ENCODE measurements at places on chromosomes 6 and 20.

DNA sequence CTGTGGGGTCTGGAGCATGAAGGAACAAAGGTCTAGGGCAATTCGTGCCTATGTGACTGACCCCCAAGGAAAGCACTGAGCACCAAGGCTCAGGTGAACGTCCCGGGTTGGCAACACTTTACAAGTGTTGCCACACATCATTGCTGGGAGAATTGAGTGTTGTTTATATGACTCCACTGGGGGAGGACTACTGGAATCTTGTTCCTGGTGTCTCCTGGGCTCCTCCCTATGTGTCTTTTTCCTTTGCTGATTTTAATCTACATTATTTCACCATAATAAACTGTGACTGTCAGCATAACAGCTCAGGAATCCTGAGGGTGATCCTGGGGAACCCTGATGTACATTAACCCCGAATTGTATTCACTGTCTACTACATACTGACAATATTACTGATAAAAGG lies 207.7 kb upstream of the BMP2 start:
- no peak for DNase-seq

- no peak for DNase-seq
These were observed 115.7 kb downstream of the SCML4 start for GRCh38 chr6:107708435-107708834.

DNA sequence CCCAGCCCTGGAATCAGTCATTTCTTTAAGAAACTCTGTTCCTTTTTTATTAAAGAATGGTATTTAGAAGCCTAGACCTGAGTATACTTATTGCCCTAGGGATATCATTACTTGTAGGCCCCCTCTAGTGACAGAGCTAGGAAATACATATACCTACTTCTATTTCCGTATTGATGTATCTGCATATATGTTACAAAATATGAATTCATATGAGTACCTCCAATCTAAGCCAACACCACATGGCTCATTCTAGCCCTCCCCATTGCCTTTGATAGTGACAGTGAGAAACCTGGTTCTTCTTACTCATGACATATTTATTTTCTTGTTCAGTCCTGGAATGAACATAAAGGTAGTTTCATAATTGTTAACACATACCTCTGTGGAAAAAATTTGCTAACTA lies 137.2 kb downstream of the FARS2 start:
- peak; percentile 25 for DNase-seq

DNA sequence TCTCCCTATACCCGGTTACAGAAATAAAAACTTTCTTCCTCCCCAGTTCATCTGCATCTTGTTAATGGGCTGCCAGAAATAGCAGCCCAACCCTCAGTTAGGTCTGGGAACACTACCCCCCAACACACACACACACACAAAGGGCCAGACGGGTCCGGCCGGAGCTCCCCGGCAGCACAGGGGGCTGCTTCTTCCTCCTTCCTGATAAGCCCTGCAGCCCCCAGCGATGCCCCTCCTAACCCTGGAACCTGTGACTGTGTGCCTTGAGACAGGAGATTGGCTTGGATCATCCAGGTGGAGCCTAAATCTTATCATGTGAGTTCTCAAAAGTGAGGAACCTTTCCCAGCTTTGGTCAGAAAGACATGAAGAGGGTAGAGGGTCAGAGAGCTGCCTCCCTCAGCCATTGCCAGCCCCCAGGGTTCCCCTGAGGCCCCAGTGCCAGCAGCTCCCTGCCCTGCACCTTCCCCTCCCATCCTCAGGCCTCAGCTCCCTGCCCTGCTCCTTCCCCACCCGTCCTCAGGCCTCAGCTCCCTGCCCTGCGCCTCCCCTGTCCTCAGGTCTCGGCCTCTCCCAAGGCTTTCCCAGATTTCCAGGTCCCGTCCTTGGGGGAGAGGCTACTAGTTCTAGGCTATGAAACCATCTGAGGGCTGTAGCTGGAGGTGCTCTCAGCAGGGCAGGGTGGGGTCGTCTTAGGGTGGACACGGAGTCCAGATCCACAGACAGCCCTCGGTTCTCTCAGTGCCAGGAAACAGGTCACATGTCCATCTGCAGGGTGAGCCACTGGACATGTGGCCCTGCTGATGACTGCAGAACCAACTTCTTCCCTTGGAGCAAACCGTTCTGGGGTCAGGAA lies 34.5 kb upstream of the CST7 start:
- DNase-seq, result no peak

GRCh38 chr20:12718619-12719018 lies 290.2 kb upstream of the SPTLC3 start:
- DNase-seq, result no peak

DNA sequence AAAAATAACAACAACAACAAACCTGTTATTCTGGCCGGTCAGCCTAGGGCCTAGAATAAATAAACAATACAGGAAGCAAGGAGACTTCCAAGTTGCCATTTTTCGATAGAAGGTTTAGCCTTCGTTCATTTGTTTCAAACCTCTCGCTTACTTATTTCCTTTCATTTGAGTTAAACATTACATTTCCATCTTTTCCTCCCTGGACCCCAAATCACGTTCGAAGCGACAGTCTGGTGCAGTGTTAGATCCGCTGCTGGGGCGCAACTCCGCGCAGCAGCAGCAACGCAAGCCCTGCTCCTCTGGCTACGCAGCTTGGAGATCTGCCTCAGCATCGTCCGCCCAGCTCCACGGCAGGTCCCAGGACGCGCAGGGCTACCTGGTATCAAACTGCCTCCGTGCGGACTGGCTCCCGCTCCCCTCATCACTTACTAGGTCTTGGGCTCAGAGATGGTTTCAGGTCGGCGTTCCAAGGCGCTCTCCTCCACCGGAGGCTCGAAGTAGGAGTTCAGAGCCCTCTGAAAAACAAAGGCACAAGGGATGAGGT lies 530 bp downstream of the TDP2 start:
- peak; percentile 42 for DNase-seq

DNA sequence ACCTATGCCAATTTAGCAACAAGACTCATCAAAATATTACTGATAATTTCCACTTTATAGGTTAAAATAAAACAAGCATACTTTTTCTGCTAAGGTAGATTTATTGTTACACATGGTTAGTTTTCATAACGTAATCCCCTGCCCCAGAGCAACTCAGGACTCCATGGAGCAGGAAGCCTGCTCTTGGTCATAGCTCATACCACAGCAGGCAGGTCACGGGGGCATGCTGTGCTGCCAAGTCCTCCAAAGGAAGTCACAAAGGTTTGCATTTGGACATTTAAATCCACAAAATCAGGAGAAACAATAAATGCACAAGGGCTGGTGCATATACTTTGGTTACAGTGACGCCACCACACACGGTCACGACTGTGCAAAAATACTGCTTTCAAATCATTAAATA lies 12.5 kb downstream of the GZF1 start:
- no peak for DNase-seq

- peak; percentile 40 for DNase-seq
These were observed 201.8 kb upstream of the LRFN2 start for GRCh38 chr6:40788661-40789655.

- DNase-seq, result no peak
These were observed 279.6 kb downstream of the NRN1 start for GRCh38 chr6:5726976-5727718.

- no peak for DNase-seq
These were observed 1.1 kb downstream of the AGPAT4 start for GRCh38 chr6:161272635-161273273.

- DNase-seq, result peak; percentile 71
These were observed 33.9 kb upstream of the FAM83D start for GRCh38 chr20:38892091-38892981.

DNA sequence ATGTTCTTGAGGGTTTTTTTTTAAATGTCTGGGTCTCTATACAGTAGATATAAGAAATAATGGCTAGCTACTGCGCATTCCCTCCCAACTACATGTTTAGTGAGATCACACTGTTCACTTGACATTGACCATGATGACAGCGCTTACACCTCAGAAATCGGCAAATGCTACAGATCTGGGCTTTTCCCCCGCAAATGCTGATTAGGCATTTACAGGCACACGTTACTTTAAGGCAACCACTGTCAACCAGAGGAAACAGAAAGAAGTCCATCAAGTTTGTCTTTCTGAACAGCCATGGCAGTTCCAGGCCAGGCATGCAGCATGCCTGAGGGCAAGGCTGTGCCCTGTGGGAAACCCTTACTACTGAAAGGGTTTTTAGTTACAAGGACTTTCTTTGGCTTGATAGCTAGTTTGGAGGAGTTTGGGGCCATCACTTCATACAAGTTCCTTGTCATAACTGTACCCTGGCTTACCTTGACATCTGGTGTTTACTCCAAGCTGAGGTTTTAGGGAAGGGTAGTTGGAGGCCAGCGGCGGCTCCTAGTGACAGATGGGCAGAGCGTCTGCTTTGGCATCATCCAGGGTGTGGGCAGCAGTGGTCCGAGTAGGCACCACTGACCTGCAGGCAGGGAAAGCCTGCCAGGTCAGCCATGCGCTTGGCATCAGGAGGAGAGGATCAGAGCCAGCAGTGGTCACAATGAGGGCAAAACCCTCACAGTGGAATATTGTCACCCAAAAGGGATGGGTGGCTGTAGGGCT lies 43.0 kb downstream of the CFAP61 start:
- DNase-seq, result no peak

- peak; percentile 48 for DNase-seq
These were observed 49.0 kb upstream of the ASF1A start for GRCh38 chr6:118844915-118845314.

Measured in GM20000 (cell line).